ENCODE measurements at places on chromosomes 3 and 15.

DNA sequence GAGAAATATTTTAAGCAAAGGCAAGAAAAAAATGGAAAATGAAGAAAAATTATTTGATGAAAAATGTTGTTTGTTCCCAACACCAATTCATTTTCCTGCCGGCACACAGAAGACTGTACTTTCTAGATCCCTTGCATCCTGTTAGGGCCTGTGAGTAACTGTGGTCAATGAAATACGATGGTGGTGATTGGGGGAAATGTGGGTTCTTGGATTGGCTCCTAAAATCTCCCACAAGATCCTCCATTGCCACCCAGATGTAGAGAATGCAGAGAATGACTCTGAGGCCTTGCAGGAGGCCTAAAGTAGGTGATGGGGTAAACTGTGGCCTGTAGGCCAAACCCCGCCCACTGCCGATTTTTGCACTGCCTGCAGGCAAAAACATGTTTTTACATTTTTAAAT is 46.3 kb upstream of the C3orf70 start:
- no peak for DNase-seq
- H3K36me3 ChIP-seq = peaks cover 35% of the 10 kb centered on the region
- H3K4me1 ChIP-seq = no peaks in the 10 kb centered on the region
- H3K27me3 ChIP-seq = no peaks in the 10 kb centered on the region
- H3K27ac ChIP-seq = no peak overlapping the region
- H3K4me3 ChIP-seq = no peak overlapping the region

- H3K4me3 ChIP-seq = no peak overlapping the region
- no peak overlapping the region for H3K27ac ChIP-seq
- H3K36me3 ChIP-seq = no peaks in the 10 kb centered on the region
- H3K4me1 ChIP-seq = no peaks in the 10 kb centered on the region
Observed at GRCh38 chr3:89558711-89559110, 451.3 kb downstream of the EPHA3 start.

DNA sequence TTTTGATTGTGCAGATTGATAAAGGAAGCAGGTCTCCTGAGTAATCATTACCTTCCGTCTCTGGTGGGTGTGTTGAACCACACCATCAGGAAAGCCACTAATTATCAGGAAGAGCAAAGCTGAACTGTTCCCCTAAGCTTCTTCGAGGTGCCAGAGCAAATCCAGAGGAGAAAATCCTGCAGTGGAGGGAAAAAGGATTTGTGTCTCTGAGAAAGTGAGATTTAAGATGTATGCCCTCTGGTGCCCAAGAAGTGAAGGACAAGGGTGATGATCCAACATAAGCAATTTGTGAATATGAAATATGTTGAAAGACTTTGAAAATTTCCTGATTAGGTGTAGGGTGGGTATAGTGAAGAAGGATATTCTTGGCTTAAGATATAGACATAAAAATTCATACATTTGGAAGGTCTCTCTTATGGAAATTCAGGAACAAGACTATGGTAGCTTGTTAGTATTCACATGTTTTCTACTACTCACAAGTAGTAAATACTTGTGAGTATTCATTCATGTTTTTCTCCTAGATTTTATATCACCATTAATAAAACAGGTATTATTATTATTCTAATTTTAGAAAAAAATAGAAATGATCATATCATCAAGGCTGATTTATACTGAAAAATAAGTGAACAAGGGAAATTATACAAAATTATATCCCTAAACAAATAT is 34.8 kb downstream of the COMMD2 start:
- H3K36me3 ChIP-seq = no peaks in the 10 kb centered on the region
- no peak overlapping the region for H3K4me3 ChIP-seq
- DNase-seq = peak; percentile 73
- H3K27ac ChIP-seq = no peak overlapping the region
- no peaks in the 10 kb centered on the region for H3K4me1 ChIP-seq

DNA sequence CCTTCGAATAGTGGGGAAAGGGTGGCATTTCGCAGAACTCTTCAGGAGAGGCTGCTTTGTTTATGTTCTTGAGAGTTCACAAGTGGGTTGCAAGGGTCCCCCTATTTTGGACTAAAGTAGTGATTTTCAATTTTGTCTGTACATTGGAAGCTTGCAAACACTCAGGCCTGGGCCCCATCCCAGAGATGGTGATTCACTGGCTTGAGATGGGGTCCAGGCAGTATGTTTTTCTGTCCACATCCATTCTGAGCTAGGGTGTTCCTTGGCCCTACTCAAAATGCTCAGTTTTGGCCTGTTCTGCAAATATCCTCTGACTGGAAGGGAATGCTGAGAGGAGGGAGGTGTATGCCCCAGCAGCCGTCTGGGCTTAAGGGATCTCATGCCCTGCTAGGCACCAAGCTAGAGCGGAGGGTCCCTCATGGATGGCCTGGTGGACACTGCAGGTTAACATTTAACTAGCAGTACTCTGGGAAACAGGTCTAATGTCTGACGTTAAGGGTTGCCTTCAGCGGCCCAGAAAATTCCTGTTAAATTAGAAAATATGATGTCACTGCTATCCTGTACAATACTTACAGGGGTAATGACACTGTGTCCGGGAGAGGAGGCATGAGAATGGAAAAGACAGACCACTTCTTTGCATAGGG is 181.4 kb downstream of the OPA1 start:
- no peaks in the 10 kb centered on the region for H3K36me3 ChIP-seq
- DNase-seq = peak; percentile 37
- H3K27ac ChIP-seq = no peak overlapping the region
- no peak overlapping the region for H3K4me3 ChIP-seq
- no peaks in the 10 kb centered on the region for H3K27me3 ChIP-seq

DNA sequence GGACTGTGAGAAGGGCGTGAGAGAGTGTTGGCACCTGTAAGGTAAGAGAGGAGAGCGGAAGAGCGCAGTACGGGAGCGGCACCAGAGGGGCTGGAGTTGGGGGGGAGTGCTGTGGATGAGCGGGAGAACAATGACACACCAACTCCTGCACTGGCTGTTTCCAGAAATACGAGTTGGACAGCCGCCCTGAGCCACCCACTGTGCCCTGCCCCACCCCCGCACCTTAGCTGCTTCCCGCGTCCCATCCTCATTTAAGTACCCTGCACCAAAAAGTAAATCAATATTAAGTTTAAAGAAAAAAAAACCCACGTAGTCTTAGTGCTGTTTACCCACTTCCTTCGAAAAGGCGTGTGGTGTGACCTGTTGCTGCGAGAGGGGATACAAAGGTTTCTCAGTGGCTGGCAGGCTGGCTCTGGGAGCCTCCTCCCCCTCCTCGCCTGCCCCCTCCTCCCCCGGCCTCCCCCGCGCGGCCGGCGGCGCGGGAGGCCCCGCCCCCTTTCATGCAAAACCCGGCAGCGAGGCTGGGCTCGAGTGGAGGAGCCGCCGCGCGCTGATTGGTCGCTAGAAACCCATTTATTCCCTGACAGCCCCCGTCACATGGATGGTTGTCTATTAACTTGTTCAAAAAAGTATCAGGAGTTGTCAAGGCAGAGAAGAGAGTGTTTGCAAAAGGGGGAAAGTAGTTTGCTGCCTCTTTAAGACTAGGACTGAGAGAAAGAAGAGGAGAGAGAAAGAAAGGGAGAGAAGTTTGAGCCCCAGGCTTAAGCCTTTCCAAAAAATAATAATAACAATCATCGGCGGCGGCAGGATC is at the start of gene SOX2:
Gene SOX2, plus strand, starts transcription at position 601 of the 811 bp plus-strand sequence. CDS start 436 bp downstream, outside the sequence.
- H3K36me3 ChIP-seq = no peaks in the 10 kb centered on the region
- H3K4me3 ChIP-seq = peak within 1 kb of the TSS; percentile 83
- H3K27ac ChIP-seq = peak within 1 kb of the TSS; percentile 91
- H3K27me3 ChIP-seq = peaks cover 84% of the 10 kb centered on the region

DNA sequence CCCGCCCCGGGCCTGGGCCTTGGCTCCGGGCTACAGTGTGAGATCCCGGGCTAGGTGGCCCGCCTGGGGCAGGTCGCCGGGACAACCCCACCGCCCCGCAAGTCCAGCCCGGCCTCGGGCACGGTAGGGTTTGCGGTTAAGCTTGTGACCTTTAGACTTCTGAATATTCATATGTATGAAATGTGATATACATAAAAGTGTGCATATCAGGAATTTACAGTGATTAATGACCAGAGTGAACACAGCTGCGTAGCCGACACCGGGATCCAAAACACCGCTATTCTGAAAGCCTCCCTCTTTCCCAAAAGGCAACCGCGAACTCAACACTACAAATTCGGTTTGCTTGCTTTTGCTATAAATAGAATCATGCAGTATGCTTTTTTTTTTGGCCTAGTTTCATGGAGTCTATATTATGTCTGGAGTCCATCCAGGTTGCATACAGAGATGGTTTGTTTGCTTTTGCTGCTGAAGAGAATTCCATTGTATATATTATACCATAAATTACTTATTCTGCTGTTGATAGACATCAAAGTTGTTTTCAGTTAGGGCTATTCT is 636 bp upstream of the SNRPA1 start:
- no peaks in the 10 kb centered on the region for H3K4me1 ChIP-seq
- H3K4me3 ChIP-seq = peak overlapping the region; percentile 92
- H3K27ac ChIP-seq = peak overlapping the region; percentile 22
- H3K36me3 ChIP-seq = peaks cover 17% of the 10 kb centered on the region
- DNase-seq = no peak

DNA sequence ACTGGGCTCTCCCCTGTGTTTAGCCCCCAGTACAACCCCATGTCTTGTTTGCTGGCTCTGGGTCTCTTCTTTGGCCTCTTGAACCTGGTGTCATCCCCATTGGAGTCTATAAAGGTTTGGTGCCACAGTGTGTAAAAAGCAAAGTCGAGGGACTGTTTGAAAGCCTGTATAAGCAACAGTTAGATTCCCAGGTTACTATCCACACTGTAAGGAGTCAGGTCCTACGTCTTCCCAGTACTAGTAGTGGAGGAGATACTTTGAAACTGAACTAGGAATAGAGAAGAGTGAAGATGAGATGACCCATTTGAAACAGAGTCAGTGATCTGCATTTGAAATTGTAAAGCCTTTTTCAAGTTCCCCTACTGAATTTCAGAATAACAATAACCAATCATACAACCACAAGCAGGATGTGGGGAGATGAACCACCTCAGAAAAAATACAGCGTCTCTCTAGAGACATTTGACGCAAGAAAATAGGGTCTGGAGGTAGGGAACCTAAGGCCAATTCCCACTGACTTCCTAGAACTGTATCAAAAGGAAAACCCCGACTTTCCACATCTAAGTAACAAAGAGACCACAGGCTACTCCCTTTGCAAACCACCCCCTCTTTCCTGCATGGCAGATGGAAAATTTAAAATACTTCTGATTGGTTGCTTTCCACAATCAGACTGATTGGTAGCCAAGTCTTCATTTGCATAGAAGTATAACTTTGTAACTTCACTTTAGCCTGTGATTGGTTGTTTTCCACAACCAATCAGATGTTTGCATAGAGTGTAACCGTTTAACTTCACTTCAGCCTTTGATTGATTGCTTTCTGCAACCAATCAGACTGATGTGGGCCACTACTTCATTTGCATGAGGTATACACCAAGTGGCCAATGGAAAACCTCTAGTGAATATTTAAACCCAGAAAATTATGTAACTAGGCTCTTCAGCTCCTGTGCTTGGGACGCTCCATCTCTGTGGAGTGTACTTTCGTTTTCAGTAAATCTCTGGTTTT is 49.9 kb upstream of the NEDD4 start:
- no peak overlapping the region for H3K27ac ChIP-seq
- no peak for DNase-seq
- H3K4me3 ChIP-seq = no peak overlapping the region
- no peaks in the 10 kb centered on the region for H3K27me3 ChIP-seq

GRCh38 chr3:179401561-179401960 is 49.7 kb downstream of the GNB4 start:
- H3K4me1 ChIP-seq = no peaks in the 10 kb centered on the region
- no peak overlapping the region for H3K27ac ChIP-seq
- H3K4me3 ChIP-seq = no peak overlapping the region

DNA sequence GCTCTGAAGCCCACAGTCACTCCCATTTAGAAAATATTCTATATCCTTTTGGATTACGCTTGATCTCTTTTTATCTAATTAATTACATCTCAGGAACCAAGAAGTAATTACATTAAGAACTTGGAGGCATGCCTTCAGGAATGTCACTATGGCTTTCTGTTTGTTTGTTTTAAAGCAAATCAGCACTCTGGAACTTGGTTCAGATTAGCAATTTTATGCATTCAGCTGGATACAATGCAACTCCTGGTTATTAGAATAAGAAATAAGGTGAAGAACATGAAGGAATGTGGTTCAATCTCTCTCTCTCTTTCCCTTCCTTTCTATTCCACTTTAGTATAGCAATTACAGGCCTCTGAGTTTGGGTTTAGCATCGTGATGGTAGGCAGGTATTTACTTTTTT is 235.8 kb downstream of the FHIT start:
- H3K4me3 ChIP-seq = no peak overlapping the region
- H3K27ac ChIP-seq = no peak overlapping the region
- DNase-seq = no peak
- no peaks in the 10 kb centered on the region for H3K27me3 ChIP-seq

DNA sequence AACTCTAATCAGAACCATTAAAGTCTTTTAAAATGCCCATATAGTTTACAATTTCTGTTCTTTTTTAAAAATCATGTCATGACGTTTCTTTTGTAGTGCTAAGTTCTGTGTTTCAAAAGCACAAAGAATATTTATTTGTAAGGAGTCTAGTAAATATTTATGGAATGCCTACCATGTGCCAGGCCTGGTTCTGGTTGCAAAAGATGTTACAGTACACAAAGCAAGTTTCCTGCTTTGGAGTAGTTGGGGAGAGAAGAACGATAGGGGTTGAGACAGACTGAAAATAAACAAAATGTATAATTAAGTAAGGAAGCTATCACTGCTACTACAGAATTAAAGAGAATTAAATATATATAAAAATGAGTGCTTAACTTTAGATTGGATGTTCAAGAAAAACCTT is 86.8 kb upstream of the CMSS1 start:
- no peaks in the 10 kb centered on the region for H3K27me3 ChIP-seq
- DNase-seq = no peak
- no peak overlapping the region for H3K27ac ChIP-seq
- no peaks in the 10 kb centered on the region for H3K36me3 ChIP-seq

- H3K4me3 ChIP-seq = no peak overlapping the region
- H3K36me3 ChIP-seq = no peaks in the 10 kb centered on the region
- no peak overlapping the region for H3K27ac ChIP-seq
Observed at GRCh38 chr3:160194438-160194837, 30.8 kb upstream of the C3orf80 start.

GRCh38 chr3:71080517-71081083 is 502.9 kb downstream of the FOXP1 start:
- no peak for DNase-seq
- no peaks in the 10 kb centered on the region for H3K27me3 ChIP-seq
- no peaks in the 10 kb centered on the region for H3K36me3 ChIP-seq
- H3K4me1 ChIP-seq = no peaks in the 10 kb centered on the region
- no peak overlapping the region for H3K27ac ChIP-seq
- no peak overlapping the region for H3K4me3 ChIP-seq

GRCh38 chr3:119743921-119744320 is 38.0 kb upstream of the NR1I2 start:
- H3K4me3 ChIP-seq = no peak overlapping the region
- no peak overlapping the region for H3K27ac ChIP-seq
- H3K27me3 ChIP-seq = no peaks in the 10 kb centered on the region
- no peaks in the 10 kb centered on the region for H3K4me1 ChIP-seq
- no peaks in the 10 kb centered on the region for H3K36me3 ChIP-seq

DNA sequence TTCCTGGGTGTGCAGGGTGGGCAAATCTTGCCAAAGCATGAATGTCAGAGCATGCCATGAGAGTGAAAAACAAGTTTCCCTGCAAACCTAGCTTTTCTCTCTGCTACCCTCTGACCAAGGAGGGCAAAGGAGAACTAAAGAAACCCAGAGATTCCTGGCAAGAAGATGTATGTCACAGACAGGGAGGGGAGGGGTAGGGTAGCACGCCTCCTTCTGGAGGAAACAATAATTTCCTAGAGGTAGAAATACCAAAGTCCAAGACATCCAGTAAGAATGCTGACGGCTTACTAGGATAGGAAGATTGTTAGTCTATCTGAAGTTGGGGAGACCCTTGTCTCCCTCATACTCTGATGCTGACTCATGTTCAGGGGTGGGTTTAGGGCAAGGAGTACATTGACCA is 203.9 kb downstream of the NR1D2 start:
- H3K4me1 ChIP-seq = no peaks in the 10 kb centered on the region
- no peaks in the 10 kb centered on the region for H3K36me3 ChIP-seq
- peaks cover 79% of the 10 kb centered on the region for H3K27me3 ChIP-seq
- no peak overlapping the region for H3K4me3 ChIP-seq
- H3K27ac ChIP-seq = no peak overlapping the region
